ENCODE measurements at places on chromosomes 5 and 9.

DNA sequence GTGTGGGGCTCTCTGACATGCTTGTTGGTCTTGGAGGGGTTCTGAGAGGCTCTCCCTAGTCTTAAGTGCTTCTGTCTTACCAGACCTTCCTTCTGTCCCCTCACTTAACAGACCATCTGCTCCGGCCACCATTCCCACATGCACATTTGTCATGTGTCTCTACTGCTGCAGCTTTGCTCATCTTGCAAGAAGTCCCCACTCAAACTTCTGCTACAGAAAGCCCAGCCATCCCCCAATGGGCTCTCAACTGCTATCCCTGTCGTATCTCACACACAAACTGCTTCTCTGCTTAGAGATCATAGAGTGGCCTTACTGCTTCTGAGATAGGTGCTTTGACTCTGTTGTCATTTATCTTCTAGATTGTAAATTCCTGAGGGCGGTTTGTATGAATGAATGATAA is 69.4 kb downstream of the NUP214 start:
- DNase-seq, result no peak

- DNase-seq, result no peak
Observed at GRCh38 chr9:3893519-3893918, 367.7 kb upstream of the RFX3 start.

DNA sequence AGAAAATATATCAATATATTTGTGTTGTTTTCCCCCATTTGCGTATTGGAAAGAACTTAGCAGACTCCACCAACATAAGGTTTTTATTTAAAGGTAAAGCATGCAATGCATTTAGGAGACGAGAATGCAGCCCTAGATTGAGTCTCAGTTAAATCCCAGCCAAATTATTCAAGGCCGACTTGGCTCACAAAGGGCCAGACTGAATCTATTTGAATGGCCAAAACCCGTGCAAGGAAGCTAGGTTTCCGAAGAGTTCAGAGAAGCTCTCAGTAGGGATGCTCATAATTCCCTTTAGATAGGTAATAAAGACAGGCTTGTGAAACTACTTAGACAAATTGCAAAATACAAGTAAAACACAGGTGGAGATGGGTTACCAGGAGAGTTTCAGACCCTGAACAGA is 520.3 kb downstream of the CDH9 start:
- no peak for DNase-seq

DNA sequence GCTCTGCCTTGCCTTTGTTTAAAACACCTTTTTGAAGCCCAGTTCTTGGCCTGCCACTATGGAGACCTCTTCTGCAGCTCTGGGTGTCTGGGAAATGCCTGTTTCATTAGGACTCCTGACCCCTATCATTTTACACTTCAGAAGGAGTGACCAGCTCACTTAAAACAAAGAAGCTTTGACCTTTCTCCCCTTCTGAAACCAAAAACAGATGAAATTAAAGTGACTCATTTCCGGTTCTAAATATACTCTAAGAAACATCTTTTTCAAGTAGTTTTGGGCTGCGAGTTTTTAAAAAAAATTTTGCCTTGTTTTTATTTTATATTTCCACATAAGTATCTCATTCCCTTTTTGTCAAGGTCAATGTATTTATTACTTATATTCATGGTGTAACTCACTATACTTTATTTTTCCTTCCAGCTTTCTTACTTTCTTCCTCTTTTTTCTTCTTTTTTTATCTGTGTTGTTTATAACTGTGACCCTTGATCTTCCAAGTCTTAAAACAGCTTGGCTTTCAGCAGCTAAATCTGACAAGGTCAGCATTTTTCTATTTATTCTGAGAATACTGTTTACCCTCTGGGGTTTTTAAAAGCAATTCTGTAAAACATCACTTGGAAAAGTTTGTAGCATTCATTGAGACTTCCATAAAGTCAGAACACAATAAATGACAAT is 672.9 kb downstream of the NR2F1-AS1 start:
- no peak for DNase-seq

DNA sequence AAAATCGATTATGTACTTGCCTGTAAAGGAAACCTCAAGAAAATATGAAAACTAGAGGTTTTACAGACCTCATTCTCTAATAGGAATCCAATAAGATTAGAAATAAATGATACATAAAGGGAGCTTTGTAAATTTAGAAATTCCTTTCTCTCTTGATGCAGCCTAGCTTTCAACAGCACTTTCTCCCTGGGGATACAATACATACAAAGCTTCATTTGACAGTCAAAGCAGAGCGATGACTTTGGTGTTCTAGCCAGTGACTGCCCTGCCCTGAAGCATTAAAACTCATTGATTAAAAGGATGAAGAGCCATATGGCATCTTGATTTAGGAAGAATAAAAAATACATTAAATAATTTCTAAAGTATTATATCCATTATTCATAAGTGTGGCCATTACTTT is 46.3 kb upstream of the GLIS3 start:
- no peak for DNase-seq

GRCh38 chr5:163505049-163505367 is 411 bp upstream of the MAT2B start:
- DNase-seq, result no peak

GRCh38 chr9:130361873-130362362 is 82.8 kb upstream of the ASS1 start:
- no peak for DNase-seq

DNA sequence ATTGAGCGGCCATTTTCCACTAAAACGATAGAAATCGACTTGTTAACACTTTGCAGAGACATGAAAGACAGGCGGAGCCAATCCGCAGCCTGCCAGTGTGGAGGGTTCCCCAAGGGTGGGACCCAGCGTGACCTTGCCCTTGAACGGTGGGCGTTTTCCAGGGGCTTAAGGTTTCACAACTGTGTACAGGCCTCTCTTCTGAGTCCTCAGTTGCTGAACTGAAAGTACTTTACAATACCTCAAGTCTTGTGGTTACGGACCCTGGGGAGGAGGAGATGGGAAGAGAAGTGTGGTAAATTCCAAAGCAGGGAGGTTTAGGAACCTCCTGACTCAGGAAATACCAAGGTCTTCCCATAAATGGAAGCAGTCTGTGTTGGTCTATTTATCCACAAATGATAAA is 68.2 kb upstream of the CKMT2 start:
- no peak for DNase-seq

DNA sequence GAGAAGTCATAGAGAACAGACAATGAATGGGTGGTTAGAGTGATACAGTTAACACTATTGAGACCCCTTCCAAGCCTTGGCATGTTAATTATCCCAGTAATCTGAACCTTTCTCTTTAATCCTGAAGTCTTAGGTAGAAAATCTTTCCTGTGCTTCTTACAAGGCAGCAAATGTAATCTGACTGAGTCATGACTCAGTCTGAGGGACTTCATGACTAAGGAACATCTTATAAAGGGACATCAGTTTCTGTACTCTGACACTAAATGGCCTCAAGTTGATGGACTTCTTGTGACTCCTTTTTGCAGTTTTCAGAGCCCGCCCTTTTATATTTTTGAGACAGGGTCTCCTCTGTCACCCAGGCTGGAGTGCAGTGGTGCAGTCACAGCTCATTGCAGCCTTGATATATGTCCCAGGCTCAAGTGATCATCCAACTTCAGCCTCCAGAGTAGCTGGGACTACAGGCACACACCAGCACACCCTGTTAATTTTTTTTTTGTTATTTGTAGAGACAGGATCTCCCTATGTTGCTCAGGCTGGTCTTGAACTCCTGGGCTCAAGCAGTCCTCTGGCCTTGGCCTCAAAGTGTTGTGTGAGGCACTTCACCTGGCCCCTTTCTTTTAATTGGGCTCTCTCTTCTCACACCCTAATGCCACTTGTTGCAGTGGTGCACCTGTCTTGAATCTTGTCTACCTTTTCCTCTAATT is 9.5 kb downstream of the EXOSC3 start:
- DNase-seq, result no peak

- no peak for DNase-seq
Observed at GRCh38 chr9:129569502-129570449, 51.1 kb downstream of the C9orf50 start.

- no peak for DNase-seq
Observed at GRCh38 chr9:74556685-74557084, 59.5 kb downstream of the RORB start.

DNA sequence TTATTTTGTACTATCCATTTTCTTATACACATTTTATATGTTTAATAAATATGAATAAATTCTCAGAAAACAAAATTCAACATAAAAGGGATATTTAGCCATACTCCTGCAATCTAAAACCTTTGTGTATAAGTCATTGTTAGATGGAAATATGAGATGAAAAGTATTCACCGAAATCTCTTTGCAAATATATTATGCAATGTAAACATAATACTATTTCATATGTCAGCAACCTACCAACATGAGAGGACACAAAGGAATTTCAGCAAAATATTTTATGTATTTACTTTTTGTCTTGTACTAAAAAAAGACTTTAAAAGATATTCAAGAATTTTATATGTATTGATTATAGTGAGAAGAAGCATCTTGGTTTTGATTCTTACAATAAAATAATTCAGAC is 1623.4 kb downstream of the EFNA5 start:
- no peak for DNase-seq

DNA sequence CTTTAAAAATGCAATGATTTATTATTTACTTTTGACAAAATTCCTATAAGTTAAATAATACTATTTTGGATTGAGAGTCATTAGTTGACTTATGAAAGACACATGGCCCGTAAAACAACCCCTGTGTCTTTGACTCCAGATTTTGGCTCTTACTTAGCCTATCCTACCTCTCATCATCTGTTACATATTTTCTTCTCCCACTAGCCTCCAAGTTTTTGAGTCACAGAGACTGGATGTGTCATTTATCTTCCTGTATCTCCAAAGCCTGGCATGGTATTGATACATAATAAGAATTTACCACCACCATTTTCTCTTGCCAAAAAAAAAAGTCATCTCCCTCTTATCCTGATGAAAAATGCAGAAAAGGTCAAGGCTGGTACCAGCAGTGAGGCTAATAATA is 99.9 kb downstream of the GABRB2 start:
- no peak for DNase-seq

- DNase-seq, result no peak
Observed at GRCh38 chr5:158642879-158643278, 456.8 kb downstream of the EBF1 start.

GRCh38 chr9:89881431-89881830 is 276.6 kb downstream of the GADD45G start:
- no peak for DNase-seq

GRCh38 chr5:137607771-137608170 is 108.6 kb upstream of the SPOCK1 start:
- no peak for DNase-seq

DNA sequence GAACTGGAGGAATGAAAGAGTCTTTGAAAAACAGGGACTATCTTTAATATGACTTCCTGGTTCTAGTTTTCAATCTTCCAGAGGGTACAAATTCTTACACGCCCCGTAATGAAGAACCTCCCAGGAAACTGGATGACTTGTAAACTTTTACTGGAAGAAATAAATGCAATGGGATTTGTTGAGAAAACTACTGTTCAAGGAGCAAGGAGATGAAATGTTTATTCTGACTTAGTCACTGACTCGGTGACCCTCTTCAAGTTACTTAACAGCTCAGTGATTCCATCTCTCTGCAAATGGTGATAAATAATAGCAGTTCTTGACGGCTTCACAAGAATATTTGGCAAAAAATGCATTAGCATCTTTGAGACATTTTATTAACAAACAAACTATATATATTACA is 858.6 kb downstream of the PTPRD start:
- DNase-seq, result no peak

- no peak for DNase-seq
Observed at GRCh38 chr9:82695704-82696103, 367.2 kb downstream of the RASEF start.

GRCh38 chr5:137220523-137220927 is 278.6 kb downstream of the SPOCK1 start:
- DNase-seq, result no peak

DNA sequence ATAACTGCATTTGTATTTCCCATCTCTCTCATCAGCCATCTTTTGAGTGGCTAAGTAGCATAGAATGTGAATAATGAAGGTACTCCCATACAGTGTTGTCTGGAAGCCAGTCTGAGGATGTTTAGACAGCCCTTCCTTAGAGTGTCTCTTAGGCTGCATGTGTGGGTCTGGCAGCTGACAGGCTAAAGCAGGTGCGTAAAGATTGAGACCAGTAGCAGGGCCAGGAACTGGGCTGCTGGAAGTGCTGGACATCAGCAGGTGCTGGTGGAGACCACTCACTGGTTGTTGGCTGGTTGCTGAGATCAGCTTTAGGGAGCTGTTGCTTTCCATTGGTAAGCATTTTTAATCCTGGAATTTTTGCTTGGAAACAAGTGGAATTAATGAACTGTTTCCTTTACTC is 197.5 kb downstream of the PCSK5 start:
- DNase-seq, result no peak

DNA sequence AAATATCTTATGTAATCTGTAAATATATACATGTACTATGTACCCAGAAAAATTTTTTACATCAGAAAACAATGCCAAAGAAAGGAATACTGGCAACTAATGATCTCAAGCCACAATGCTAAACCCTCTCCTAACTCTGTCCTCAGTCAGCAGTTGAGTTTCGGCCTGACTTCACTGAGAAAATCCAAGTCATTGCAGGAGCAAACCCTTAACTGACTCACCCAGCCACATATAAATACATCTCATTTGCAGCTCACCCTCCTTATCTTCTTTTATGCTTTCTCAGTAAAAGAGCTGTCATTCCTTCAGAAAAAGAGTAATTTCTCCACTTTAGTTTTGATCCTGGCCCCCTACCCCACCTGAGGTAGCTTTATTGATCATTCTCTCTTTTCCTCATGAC is 46.1 kb upstream of the TMED7 start:
- no peak for DNase-seq

GRCh38 chr5:69418554-69418953 is 3.6 kb downstream of the MARVELD2 start:
- DNase-seq, result no peak

GRCh38 chr9:96327694-96328352 is 25.8 kb upstream of the HSD17B3 start:
- no peak for DNase-seq

GRCh38 chr9:120983259-120983837 is 56.8 kb upstream of the TRAF1 start:
- no peak for DNase-seq

DNA sequence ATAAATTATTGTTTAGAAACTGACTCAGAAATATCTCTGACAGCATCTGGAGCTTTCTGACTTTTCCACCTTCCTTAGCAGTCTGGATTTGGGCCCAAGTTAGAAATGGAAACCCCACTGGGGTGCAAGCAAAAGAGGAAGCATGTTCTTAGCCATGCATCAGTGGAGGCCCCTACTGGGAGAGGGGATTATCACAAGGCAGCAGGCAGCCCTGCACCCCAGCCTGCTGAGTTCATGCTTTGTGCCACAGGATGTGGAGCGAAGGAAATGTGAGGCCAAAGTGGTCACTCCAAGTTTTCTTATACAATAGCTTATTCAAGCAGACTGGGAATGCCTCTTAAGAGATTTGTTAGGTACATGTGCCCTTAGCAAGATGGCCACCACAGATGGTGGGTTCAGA is 146.5 kb upstream of the TLX3 start:
- no peak for DNase-seq
